ENCODE measurements at places on chromosomes 3 and 15. TPM values are rescaled to one million over a fixed set of nuclear protein-coding genes. Genes with fewer than 3 reads are reported as not detected.

The ARPP21 gene
- 61.4 TPM for polyA plus RNA-seq

The TYRO3 gene
- polyA plus RNA-seq: 71.6 TPM

The MGA gene
- polyA plus RNA-seq: 12.7 TPM

The CHST13 gene
- polyA plus RNA-seq: 0.30 TPM
